Aorta (tissue), 5 donors: ENCODE measurements at places on chromosomes 2 and 18.

DNA sequence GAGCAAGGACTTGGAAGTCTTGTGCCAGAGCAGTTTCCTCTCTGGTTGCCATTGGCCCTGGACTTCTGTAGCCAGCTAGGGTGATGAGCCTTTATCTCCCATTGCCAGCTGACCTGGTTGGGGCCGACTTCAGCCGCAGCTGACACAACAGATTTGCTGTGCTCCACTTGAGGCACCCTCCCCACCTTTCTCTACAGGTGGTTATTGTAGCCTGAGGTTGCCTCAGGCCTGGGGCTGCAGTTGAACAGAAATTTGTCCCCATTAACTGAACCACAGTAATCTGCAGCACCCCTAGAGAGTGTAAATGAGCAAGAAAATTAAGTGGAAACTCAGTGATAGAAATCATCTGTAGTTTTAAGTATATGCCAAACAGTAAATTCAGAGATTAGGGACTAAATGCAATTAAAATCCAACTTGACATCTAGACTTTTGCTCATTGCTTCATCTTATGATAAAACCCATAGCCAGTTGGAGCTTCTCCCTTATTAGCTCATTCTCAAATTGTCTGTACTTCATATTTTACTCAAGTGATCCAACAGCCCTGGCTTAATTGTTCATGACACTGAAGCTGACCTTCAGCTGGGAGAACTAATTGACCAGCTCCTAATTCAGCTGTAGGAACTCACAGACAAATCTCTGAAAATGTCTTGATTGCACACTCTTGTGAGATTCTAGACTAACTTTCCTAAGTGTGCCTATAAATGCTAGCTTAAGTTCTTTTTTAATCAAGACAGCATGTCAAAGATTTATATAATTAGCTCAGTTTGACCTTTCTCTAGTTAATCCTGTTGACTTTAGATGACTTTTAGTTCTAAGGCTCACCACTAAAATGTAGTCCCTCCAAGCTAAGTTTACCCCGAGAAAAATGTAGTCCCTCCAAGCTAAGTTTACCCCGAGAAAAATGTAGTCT is 48.9 kb downstream of the COPS8 start:
- no peaks in the 10 kb centered on the region for H3K36me3 ChIP-seq
- no peak overlapping the region for H3K4me3 ChIP-seq
- no peaks in the 10 kb centered on the region for H3K27me3 ChIP-seq
- DNase-seq, result no peak

GRCh38 chr2:177474301-177474700 is 81.7 kb downstream of the AGPS start:
- H3K36me3 ChIP-seq, result no peaks in the 10 kb centered on the region
- no peaks in the 10 kb centered on the region for H3K27me3 ChIP-seq
- H3K4me3 ChIP-seq, result no peak overlapping the region
- peaks cover 2% of the 10 kb centered on the region for H3K4me1 ChIP-seq
- DNase-seq, result no peak

GRCh38 chr2:67083951-67084350 is 313.2 kb upstream of the ETAA1 start:
- no peaks in the 10 kb centered on the region for H3K4me1 ChIP-seq
- H3K4me3 ChIP-seq, result no peak overlapping the region
- no peaks in the 10 kb centered on the region for H3K36me3 ChIP-seq
- H3K27ac ChIP-seq, result no peak overlapping the region
- DNase-seq, result no peak

DNA sequence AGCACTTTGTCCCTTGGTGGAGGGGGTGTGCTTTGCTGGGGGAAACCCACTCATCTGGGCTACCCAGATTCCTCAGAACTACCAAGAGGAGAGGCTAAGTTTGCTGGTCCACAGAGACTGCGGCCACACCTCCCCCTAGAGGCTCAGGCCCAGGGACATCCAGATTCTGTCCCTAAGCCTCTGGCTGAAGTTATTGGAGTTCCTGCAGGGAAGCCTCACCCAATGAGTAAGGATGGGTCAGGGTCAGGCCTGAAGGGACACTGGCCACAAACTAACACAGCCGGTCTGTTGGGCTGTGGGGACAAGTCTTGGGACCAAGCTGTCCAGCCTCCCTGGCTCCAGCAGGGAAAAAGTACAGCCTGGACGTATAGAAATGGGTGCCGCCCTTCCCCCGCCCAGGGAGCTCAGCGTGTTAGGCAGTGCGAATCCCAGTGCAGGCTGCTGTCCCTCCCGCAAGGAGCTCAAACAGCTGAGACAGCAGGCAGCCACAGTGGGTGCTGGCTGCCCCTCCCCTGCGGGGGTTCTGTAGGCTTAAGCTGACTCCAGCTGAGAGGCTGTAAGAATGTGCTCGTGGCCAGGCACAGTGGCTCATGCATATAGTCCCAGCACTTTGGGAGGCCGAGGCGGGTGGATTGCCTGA is 86.9 kb upstream of the ARL5A start:
- H3K27me3 ChIP-seq, result no peaks in the 10 kb centered on the region
- no peak overlapping the region for H3K4me3 ChIP-seq
- H3K27ac ChIP-seq, result no peak overlapping the region
- no peak for DNase-seq
- no peaks in the 10 kb centered on the region for H3K4me1 ChIP-seq

GRCh38 chr18:49072940-49073339 is 122.2 kb upstream of the SMAD7 start:
- no peak overlapping the region for H3K27ac ChIP-seq
- no peak for DNase-seq
- H3K4me3 ChIP-seq, result no peak overlapping the region
- no peaks in the 10 kb centered on the region for H3K36me3 ChIP-seq
